Cardiac muscle cell (in vitro differentiated cells and primary cell): ENCODE measurements at places on chromosomes 5 and 9.

GRCh38 chr5:178232124-178232919 is at the start of gene PHYKPL:
Gene PHYKPL, minus strand, starts transcription at chr5:178232802. Its CDS starts 252 bp downstream, at chr5:178232550.
- DNase-seq: peak; percentile 82

GRCh38 chr9:8762479-8763085 is 963.0 kb upstream of the DMAC1 start:
- DNase-seq: no peak

GRCh38 chr5:133868946-133869518 is 99.4 kb downstream of the C5orf15 start:
- DNase-seq: peak; percentile 82

- DNase-seq: no peak
Measured at GRCh38 chr9:37902131-37902530, 1.8 kb downstream of the SLC25A51 start.

GRCh38 chr9:133098871-133099270 is 22.2 kb downstream of the RALGDS start:
- no peak for DNase-seq

DNA sequence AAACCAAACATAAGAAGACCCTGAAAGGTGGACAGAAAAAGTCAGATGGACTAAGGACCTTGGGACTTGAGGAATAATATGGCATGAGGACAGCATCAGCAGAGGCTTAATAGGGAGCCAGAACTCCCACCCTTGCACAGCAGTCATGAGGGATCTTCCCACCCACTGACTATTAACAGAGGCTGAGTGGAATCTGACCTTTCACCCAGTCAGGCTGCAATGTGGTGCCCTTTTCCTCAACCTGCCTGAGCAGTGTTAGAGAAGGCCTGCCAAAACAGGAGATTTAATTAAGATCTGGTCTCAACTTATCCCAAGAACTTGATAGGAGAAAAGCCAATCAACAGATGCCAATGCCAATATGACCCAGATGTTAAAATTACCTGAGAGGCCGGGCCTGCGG is 481.9 kb downstream of the KDM4C start:
- peak; percentile 13 for DNase-seq

DNA sequence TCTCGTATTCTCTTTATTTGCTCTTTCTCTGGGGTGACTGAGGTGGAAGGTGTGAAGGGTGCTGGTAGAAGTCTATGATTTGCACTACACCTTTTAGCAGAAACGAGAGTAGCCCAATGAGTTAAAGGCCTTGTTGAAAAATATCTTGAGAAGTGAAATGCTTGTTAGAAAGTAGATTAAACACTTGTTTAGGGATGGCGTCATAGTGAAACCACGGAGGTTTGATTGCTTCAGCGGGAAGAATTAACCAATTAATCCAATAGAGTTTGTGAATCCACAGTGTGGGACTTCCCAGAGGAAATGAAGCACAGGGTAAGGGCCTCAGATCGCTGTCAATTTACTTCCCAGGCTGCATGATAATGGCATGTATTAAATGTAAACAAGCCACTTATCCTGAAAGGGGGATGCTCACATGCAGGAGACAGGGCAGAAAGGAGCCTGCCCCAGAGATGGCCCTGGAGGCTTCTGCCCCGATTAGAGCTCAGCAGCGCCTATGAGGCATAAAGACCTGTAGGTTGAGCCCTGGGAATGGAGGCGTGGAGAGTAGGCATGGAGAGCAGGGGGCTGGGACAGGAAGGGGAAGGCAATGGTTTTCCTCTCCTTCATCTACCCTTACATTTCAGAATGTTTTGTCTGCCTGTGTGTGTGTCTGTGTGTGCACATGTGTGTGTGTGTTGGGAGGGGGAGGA is 1.5 kb downstream of the FAM170A start:
- DNase-seq: no peak

DNA sequence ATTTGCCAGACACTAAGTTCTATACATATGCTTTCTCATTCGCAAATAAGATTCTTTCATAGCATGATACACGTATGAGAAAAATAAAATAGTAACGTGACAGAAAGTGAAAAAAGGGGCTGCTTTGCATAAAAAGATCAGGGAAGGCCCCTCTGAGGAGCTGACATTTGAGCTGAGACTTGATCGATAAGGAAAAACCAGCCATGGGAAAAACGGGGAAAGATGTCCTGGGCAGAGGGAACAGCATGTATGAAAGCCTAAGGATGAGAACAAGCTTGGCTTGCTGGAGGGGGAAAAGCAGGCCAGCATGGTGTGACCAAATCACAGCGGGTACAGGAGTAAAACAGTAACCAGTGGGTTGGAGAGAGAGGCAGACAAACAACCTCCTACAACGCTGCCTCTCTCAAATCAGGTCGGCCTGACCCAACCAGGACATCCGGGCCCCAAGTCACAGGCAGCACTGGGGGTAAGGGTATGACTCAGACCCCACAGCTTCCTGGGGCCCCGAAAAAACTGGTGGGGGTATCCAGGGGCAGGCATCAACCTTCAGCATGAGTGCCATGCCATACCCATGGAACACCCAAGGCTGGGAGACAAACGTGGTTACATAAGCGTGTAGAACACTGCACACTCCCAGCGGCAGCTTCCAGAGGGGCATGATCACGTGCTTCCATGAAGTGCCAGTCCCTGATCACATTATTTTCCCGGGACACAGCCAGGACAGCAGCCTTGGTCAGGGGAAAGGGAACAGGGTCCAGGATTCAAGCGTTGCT is 2.2 kb downstream of the TNIP1 start:
- no peak for DNase-seq

DNA sequence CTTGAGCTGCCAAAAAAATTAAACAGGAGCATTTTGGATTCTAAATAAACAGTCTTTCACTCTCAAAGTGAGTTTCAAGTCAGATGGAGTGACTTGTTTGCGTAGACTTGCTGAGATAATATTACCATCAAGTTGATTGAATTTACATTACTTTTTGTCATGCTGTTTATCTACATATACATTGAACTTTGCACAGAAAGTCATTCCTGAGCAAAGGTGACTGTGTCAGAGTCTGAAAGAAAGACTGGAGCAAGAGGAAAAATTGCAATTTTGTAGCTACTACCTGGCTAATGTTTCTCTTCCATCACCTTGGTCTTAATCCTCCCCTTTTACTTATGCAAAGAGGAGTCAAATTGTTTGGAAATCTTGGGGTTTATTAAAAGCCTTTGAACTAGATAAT is 179.4 kb downstream of the PTTG1 start:
- DNase-seq: no peak

GRCh38 chr9:121026768-121027167 is 23.3 kb downstream of the C5 start:
- DNase-seq: no peak

GRCh38 chr5:179596421-179596820 is 27.1 kb downstream of the HNRNPH1 start:
- no peak for DNase-seq

DNA sequence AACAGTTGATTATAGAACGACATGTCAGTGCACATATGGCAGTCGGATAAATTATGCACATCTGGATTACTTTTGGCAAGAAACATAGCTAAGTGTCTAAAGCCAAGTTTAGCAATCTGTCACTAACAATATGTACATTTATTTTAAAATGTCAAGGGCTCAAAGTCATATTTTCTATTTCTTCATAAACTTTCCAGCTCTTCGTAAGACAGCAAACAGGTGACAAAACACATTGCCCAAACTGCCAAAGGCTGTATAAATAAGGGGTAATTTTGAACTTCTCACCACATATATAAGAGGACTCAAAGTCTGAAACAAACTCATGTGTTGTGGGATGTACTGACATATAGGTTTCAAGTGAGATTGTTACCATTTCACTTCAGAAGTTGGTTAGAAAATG is 237.2 kb downstream of the ARL15 start:
- DNase-seq: no peak

DNA sequence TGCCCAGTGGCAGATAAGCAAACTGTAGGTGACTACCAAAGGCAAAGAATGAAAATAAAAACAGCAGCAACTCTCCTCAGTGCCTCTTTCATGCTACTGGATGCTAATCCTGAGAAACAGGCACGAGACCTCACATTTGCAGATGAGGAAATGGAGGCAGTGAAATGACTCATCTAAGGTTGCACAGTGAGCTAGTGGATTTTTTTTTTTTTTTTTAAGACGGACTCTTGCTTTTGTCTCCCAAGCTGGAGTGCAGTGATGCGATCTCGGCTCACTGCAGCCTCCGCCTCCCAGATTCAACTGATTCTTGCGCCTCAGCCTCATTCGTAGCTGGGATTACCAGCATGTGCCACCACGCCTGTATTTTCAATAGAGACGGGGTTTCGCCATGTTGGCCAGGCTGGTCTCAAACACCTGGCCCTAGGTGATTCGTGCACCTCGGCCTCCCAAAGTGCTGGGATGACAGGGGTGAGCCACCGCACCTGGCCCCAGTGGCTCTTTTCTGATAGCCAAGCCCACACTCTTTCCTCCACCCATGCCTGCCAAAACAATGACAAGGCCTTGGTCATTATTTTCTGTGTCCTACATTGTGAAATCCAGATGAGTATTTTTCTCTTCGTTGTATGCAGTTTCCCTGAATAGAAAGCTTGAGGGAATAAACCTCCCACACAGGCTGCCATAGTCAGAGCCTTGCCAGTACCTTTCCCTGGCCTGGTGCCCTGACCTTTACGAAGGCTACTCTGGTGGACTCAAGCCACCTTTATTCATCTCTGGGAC is 19.2 kb downstream of the DOCK2 start:
- peak; percentile 46 for DNase-seq

DNA sequence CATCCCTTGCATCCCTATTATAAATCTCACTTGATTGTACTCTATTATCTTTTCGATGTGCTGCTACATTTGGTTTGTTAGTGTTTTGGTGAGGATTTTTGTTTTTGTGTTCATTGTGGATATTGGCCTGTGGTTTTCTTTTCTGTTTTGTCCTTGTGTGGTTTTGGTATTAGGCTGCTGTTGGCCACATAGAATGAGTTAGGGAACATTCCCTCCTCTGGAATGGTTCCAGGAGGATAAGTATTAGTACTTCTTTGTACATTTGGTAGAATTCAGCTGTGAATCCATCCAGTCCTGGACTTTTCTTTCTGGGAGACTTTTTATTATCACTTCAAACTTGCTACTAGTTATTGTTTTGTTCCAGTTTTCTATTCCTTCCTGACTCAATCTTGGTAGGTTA is 287.2 kb downstream of the CWC27 start:
- peak; percentile 63 for DNase-seq

GRCh38 chr5:83653669-83654068 is 67.0 kb downstream of the HAPLN1 start:
- DNase-seq: no peak

- no peak for DNase-seq
Measured at GRCh38 chr5:75514323-75514722, 2.6 kb downstream of the POLK start.

- no peak for DNase-seq
Measured at GRCh38 chr9:17800418-17800817, 221.6 kb downstream of the SH3GL2 start.

DNA sequence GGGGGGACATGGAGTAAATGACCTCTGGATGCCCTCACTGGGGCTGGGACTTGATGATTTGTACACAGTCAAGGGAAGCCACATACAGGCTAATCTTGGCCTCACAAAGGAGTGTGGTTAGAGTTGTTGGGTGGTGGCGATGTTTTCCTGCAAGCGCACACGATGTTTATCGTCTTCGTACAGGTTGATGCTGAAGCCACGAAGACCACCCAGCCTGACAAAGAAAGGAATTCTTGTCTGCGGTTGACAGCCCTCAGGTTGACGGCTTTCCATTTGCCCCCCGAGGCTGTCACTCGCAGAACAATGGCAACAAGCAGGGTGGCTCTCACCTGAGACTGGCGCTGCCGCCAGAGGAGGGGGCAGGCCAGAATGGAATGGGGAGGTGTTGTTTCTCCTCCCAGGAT is 14.1 kb upstream of the XPA start:
- peak; percentile 17 for DNase-seq

DNA sequence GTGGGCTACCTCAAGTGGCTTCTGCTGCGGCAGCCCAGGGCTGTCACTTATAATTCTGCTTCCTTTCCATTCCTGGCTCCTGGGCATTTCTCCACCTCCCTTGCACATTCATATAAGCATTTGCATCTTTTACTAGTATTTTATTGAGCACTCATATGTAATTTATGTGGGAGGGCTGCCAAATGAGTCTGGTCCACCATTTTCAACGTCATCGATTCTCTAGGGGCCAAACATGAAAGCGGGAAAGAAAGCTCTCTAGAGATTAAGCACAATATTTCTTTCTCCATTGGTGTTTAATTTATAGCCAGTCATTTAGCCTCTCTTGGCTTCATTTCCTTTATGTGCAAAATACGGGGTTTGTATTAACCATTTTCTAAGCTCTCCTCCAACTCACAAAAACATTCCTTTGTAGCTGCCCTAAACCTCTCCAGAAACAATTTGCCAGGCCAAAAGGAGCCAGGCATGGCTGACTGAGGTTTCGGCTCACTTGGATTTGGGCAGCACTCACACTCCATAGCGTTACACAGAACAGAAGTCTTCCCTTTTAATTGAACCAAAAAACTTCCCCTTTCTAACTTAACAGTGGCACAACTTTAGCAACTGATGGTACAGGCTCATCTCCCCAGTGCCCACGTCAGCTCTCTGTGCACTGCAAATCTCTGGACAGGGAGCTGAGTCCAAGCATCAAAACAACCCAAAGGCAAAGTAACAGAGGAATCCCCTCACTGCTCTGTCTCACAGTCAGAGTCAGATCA is 183.5 kb downstream of the ROR2 start:
- DNase-seq: no peak

DNA sequence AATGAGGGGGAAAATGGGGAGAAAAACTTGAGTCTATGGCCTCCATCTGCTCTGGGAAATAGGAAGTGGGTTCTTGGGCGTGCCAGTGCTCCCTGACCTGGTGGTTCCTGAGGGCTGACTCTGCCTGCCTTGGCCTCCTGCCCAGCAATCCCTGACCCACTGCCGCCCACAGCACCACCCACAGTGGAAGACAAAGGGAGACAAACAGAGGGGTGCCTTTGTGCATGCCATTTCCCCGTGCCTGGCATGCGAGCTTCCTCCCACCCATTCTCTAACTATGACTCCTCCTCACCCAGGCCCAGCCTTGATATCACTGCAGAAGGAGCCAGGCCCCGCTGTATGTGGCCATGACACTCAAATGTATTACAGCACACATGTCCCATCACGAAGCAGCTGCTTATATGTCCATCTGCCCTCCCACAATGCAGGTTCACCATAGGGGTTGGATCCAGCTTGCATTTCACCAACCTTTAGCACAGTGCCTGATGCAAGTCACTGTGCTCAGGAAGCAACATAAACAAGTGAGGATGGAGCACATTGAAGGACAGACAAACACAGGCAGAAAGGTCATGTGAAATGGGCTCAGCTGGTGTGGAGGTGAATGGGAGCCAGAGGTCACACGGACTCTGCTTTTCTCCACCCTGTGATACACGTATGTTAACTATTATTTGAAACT is 84.4 kb downstream of the ADRB2 start:
- no peak for DNase-seq
